ENCODE measurements at places on chromosomes 16 and 17. TPM values are rescaled to one million over a fixed set of nuclear protein-coding genes. Genes with fewer than 3 reads are reported as not detected.

Gene ABCA3
- total RNA-seq = 8.1 TPM

Gene EVI2B
- 10.4 TPM for total RNA-seq

GRCh38 chr16:57278494-57278893 lies 6.0 kb downstream of the PLLP start:
- DNase-seq = no peak

DNA sequence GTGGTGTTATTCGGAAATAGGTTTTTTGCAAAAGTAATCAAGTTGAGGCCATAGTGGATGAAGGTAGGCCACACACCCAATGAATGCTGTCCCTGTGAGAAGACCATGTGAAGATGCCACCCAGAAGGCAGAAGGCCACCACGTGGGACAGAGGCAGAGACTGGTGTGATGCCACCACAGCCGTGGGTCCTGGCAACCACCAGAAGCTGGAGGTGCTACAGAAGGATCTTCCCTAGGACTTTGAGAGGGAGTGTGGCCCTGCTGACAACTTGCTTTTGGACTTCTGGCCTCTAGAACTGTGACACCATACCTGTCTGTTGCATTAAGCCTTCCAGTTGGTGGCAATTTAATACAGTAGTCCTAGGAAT lies 49.3 kb downstream of the RMI2 start:
- DNase-seq = no peak

Gene RNPS1
- 103 TPM for total RNA-seq

DNA sequence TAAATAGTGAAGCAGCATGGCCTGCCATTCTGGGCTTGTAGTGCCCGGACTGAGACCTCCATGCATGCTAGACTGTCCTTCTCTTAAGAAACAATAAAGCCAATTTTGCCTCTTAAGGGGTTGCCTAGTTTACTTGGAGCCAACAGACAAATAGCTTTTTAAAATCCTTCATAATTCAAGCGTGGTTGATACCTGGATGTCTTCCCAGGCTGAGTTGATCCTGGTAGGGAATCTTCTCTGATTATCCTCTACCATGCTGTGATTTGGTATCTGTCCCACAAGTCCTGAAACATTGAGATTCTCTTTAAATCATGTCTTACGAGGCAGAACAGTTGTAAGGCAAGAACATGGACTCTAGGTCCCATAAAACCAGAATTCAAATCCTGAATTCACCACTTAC lies 359.6 kb upstream of the CCL2 start:
- no peak for DNase-seq

DNA sequence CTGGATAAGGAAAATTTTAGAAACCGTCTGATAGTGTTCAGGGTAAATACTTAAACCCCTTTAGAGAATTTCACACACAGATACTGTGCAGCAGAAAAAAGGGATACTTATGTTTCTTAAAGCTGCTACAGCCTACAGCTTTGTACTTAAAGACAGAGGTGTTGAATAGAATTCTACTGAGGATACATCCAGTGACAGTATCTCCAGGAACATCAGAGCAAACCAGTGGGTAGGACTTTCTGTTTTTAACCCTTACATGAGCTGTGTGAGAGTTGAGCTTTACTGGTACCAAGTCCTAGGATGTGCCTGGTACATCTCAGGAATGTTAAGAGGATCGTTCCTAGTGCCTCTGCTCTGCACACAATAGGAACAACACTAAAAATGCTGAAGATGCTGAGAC lies 191.5 kb downstream of the FTO start:
- DNase-seq = no peak

DNA sequence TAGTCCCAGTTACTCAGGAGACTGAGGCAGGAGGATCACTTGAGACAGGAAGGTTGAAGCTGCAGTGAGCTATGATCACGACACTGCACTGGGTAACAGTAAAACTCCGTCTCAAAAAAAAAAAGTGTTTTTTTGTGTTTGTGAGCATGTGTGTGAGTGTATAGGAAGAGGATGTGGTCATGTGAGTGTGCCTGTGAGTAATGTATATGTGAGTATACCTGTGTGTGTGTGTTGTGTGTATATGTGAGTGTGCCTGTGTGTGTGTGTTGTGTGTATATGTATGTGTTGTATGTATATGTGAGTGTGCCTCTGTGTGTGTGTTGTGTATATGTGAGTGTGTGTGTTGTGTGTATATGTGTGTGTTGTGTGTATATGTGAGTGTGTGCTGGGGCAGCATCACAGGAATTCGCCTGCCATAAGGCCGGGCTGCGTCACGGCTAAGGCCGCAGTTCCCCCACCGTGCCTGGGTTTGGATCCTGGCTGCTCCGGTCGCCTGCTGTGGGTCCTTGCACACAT lies 21.4 kb upstream of the NPTX1 start:
- DNase-seq = no peak

DNA sequence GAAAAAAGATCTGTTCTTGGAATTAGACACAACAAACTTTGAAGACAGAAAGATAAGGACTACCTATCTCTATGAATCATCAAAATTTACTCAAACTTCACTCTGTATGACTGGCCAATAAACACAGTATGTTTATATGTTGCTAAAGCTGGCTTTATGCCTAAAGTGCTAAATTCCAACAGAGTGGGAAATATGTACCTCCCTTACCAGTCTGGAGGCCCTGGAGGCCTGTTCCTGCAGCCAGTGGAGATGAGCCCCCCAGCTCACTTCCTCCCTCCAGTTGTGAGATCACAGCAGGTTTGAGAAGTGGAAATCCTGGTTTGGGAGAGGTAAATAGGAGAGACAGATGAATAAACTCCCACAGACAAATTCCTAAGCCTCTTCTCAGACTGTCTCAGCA lies 9.0 kb downstream of the ZNF23 start:
- no peak for DNase-seq

DNA sequence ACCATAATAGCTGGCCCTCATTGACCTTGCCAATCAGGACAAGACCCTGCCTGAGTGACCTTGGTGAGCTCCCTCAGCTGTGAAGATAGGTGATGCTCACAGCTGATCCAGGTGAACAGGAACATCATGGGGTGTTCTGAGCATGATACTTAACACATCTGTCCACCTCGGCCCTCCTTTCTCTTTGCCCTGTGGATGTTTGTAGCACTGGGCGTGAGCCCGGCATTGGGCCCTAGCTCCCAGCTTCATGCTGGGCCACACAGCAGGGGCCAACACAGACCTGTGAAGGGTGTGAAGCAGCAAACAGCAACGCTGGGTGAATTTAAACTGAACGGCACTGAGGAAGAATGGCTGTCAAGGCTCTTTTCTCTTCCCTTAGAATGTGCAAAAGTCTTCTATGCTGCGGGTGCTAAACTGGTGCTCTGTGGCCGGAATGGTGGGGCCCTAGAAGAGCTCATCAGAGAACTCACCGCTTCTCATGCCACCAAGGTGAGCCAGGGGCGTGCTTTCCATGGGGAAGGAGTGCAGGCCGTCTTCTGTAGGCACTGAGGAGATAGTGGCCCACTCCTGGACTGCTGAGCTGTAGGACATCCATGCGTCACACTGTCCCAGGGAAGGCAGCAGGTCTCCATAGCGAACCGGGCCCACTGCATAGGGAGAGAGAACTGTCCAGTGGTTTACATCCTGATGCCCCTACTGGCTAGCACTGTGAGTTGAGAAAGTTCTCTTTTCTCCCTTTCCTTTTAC lies 35.9 kb downstream of the TMEM11 start:
- DNase-seq = no peak

- peak; percentile 31 for DNase-seq
Observed at GRCh38 chr16:17448640-17449638, 21.8 kb downstream of the XYLT1 start.

DNA sequence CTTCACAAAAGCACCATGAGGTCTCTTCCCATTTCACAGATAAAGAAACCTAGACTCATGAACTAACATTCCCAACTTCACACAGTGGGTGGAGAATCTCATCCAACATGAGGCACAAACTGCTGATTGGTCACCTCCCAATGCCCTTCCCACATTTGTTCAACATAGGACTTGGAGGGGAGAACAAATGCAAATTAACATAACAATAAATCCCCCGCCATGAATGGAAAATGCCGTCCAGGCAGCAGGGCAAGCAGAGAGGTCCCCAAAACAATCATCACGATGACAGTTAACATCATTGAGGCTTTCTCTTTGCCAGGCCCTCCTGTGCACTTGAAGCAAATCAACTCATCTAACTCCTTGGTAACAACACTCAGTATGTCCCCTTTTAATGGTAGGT lies 185.3 kb downstream of the TMEM132E start:
- no peak for DNase-seq

DNA sequence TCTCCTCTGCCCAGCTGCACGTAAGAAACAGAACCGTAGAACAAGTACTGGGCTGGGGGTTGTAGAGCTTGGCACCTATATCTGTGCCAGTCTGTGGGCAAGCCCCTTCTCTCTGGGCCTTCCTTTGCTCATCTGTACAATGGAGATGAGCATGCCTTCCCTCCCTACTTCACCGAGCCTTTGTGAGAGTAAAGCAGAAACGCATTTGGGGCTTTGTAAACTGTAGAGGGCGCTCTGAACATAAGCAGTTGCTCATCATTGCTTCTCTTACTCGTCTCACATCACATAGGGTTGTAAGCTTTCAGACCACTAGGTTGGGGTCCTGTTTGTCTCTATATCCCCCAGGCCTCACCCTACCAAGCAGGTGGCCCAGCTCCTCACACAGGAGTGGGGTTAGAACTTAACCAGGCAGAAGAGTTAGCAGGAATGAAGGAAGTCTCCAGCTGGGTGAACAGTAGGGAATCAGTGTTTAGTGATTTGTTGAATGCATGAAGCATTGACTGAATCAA lies 15.1 kb downstream of the SAMD14 start:
- no peak for DNase-seq

DNA sequence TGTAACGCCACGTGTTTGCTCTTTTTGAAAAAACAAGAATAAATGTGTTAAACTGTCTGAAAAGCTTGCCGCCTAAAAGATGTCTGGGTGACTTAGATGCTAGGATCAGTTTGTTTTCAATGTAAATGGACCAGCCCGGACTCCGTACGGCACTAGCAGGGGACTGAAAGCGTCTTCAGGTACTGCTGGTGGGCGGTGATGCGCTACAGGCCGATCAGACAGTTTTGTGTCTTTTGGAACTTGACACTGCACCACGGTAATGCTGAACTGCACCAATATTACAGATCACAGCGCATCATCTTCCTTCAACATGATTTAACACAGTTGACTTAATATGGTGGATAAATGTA lies 727 bp upstream of the MBTPS1 start:
- DNase-seq = no peak

DNA sequence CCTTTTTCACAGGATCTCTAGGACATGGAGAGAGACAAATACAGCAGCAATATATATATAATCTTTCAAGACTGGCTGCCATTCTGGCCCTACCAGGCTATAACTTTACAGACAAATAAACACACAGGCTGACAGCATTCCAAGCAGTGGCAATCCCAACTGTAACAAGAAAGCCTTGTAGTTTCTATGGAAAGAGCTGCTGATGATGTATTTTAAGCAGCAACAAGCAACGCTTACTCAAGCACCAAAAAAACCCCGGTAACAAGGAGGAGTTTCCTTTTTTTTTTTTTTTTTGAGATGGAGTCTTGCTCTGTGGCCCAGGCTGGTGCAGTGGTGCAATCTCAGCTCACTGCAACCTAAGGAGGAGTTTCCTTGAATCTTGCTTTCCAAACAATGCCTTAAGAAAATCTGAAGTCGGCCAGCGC lies 23.2 kb downstream of the LSM12 start:
- peak; percentile 53 for DNase-seq

DNA sequence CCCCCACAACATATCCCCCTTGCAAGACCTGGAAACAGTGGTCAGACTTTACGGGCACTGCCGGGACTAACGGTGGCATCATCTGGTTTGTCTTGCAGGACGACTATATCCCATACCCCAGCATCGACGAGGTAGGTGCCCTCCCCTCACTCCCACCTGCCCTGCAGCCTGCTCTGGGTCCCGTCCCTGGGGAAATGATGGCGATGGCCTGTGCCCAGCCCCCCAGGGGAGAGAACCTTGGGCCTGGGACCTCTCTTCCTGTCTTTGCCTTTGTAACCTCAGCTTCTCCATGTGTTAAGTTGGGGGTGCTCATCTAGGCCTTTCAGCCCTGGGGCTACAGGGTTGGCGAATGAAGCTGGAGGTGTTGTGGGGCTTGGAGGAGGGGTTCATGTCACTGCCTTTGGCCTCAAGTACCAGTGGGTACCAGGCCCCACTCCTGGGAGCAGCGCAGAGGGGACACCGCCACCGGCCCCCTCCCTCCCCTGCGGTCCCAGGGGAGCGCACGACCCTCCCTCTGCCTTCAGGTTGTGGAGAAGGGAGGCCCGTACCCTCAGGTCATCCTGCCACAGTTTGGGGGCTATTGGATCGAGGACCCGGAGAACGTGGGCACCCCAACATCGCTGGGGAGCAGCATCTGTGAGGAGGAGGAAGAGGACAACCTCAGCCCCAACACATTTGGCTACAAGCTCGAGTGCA lies 99.9 kb downstream of the OR1D5 start:
- DNase-seq = no peak

Measured in right cardiac atrium (tissue), 5 donors.